HepG2 (cell line): ENCODE measurements at places on chromosomes 6 and 20. TPM values are rescaled to one million over a fixed set of nuclear protein-coding genes. Genes with fewer than 3 reads are reported as not detected.

The SLC26A8 gene
- total RNA-seq = not detected in 2 replicates

The DDX27 gene
- 72.8 and 88.3 TPM in 2 replicates for total RNA-seq

The FAM209B gene
- 0.24 and 0.32 TPM in 2 replicates for total RNA-seq

The HDGFL1 gene
- not detected in 2 replicates for total RNA-seq

The HLA-DQB1 gene
- not detected in 2 replicates for total RNA-seq

The SLC25A27 gene
- total RNA-seq = 0.32 and 0.46 TPM in 2 replicates

The KHDC1L gene
- total RNA-seq = not detected in 2 replicates

DNA sequence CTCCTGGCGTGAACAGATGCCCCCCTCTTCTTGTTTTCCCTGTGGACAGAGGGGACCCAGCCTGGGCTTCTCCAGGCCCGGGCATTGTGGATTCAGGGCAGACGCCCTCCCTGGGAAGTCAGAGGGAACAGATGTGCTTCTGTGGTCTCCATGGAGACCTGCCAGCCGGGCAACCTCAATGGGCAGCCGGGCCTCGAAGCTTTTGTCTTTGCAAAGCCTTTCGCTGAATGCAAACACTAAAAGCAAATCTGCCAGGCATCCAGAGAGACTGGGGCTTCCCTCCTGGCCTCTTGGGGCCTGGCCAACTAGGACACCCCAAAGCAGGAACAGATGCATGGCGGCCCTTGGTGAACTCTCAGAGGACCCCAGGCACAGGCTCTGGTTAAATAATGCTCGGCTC is 370.0 kb upstream of the SULF2 start:
- H3K27ac ChIP-seq = no peak overlapping the region
- H3K4me3 ChIP-seq = no peak overlapping the region
- no peaks in the 10 kb centered on the region for H3K36me3 ChIP-seq
- H3K4me1 ChIP-seq = no peaks in the 10 kb centered on the region

- H3K4me3 ChIP-seq = no peak overlapping the region
- no peaks in the 10 kb centered on the region for H3K4me1 ChIP-seq
- H3K27ac ChIP-seq = no peak overlapping the region
- H3K27me3 ChIP-seq = no peaks in the 10 kb centered on the region
- no peaks in the 10 kb centered on the region for H3K36me3 ChIP-seq
- DNase-seq = no peak
These were observed 47.2 kb downstream of the FILIP1 start for GRCh38 chr6:75446241-75446880.

DNA sequence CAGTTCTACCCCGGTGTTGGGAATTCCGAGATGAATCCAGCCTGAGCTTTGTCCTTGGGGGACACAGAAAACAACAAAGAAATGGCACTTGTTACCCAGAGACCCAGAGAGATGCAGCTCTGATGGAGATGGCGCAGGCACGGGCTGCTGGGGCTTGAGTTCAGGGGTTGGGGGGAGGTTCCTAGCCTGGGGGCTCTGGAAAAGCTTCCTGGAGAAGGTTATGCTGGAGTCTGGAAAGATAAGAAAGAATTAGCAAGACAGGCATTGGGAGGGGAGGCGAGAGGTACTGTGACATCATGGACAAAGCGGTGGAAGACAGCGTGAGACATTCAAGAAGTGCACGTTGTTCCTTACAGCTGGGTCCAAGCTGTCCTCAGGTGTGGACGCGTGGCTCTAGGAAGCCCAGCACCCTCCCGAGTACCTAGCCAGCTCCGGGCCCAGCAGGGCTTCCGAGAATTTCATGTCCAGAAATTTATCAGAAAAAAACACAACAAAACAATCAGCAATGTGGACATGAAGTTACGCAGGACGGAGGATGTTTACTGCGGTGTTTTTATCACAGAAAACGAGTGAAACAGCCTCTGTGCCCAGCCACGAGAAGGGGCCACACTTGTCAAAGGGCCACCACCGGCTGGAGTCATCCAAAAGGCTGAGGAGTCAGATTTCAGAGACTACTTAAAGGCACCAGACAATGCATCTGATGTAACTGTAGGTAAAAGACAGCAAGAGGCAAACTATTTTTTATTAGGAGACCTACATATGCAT is 39.5 kb downstream of the C20orf203 start:
- no peaks in the 10 kb centered on the region for H3K36me3 ChIP-seq
- DNase-seq = no peak
- H3K27me3 ChIP-seq = peaks cover 11% of the 10 kb centered on the region
- H3K27ac ChIP-seq = no peak overlapping the region
- peaks cover 23% of the 10 kb centered on the region for H3K4me1 ChIP-seq
